NCI-H460 (cell line): ENCODE measurements at places on chromosomes 12 and 14.

DNA sequence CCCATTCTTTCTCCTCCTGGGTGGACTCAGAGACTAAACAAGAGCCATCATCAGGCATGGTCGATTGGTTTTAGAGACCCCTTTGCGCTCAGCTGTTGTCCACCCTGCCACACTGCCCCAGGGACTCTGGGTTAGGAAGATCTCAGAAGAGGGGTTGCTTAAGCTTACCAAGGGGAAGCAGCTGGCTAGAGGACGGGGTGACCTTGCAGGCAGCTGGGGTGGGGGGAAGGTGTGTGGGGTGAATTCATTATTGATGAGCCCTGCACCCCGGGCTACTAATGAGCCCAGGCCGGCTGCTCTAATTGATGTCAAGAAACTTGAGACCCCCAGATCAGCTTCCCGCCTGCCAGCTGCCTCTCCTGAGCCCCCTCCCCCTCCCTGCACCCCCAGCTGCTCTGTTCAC is 8.7 kb upstream of the ZNF385A start:
- DNase-seq: no peak

DNA sequence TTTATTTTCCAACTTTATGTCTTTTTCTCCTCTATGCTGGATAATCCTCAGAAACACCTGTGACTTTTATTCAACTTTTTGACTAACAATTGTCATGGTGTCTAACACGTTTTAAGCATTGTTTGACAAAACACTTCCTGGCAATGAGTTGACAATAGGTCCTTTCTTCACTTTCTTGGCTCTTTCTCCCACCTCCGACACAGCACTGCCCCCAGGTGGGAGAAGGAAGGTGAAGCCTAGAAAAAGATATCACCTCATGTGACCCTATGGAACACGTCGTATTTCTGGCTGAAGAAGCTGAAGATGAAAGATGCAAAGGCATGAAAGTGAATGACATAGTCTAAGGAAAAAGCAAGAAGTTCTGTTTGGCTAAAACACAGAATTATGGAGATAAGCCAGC is 430.0 kb downstream of the ETNK1 start:
- DNase-seq: peak; percentile 6

DNA sequence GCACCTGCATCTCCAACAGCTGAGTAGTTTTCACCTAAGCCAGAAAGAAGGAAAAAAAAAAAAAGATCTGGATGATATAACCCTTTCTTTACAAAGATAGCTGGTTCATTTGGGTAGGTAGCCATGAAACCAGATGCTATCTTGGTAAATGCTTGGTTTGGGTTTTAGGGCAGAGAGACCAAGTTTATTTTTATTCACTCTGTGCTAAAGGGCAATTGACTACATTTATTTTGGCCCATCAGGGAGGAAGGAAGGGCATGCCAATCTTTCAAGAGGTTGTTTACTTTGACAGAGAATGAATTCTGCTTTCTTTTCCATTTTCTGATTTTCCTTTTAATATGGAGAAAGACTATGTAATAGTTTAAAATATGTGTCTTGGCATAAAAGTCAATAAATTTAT is 91.0 kb downstream of the NTN4 start:
- no peak for DNase-seq

- DNase-seq: peak; percentile 40
Measured at GRCh38 chr14:74491956-74492775, 939 bp downstream of the NPC2 start.

- peak; percentile 59 for DNase-seq
Measured at GRCh38 chr12:60266381-60266852, 670.6 kb downstream of the SLC16A7 start.

GRCh38 chr14:74630881-74631690 is 19.0 kb upstream of the LTBP2 start:
- no peak for DNase-seq

GRCh38 chr12:94900496-94900895 is 103.0 kb downstream of the NDUFA12 start:
- DNase-seq: no peak

DNA sequence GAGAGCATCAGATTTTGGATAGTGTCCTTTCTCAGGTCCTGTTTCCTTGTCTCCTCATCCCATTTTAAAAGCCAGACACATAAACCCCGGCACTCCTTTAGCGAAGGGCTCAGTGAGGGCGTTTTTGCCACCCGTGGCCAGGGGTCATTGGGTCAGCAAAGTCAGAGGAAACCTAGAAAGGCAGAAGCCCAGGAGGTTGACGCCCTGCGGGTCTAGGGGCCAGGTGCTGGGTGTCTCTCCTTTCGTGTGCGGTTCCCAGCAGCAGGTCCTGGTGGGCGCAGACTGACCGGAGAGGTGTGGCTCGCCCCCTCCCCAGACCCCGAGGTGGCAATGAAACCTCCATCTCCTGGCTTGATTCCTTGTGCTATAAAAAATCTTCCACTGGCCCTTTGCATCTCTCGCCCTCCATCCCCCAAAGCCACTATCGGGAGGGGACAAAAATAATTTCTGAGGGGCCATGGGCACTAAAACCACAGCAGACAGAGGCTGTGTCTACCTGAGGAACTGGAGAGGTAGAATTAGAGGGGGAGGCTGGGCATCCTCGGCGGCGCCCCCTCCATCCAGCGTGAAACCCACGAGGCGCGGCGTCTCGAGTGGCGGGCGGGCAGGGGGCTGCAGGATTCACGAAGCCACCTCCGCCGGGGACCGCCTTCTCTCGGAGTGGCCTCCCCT is 858 bp upstream of the FRMD6 start:
- no peak for DNase-seq

GRCh38 chr14:77609922-77610321 is 6.5 kb downstream of the SPTLC2 start:
- DNase-seq: no peak

GRCh38 chr12:15011162-15011561 is 38.3 kb downstream of the PDE6H start:
- DNase-seq: no peak

GRCh38 chr12:101087920-101088319 is 122.1 kb downstream of the SLC5A8 start:
- no peak for DNase-seq

- no peak for DNase-seq
Measured at GRCh38 chr12:51189790-51190355, 16.9 kb upstream of the TFCP2 start.

DNA sequence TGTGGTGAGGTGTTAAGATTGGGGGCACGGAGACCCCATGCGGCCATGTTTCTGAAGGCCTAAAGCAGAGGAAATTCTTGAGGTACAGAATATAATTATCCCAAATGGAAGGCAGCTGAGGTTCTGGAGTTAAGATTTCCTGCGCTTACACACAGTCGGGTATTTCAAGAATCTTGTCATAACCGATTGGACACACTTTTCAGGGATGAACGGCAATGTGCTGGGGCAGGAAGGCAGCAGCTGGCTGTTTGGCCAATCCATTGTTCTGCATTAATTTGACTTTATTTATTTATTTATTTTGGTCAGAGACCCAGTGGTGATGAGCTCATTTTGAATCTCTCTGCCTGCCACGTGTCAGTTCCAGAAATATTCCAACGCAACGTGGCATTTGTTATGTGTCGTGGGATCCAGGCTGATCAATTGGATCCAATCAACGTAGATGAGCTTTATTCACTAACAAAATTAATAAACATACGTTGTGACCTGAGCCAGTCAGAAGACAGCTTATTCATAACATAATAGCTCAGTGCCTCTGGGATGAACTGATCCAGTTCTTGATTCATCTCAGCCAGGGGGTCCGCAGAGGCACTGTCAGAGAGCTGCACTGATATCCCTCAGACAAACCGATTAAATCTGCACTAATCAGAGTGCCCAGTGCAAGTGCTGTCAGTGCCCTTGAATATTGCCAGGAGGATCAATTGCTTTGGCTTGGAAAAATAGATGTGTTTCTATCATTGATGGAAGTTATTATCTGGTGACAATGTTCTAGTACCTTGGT is 181.0 kb downstream of the KTN1 start:
- no peak for DNase-seq

GRCh38 chr12:6968426-6968825 is 2.0 kb downstream of the PHB2 start:
- DNase-seq: no peak

GRCh38 chr14:93954900-93955849 is 21.2 kb downstream of the ASB2 start:
- no peak for DNase-seq

- DNase-seq: no peak
Measured at GRCh38 chr12:92558215-92558773, 144.5 kb upstream of the PLEKHG7 start.

DNA sequence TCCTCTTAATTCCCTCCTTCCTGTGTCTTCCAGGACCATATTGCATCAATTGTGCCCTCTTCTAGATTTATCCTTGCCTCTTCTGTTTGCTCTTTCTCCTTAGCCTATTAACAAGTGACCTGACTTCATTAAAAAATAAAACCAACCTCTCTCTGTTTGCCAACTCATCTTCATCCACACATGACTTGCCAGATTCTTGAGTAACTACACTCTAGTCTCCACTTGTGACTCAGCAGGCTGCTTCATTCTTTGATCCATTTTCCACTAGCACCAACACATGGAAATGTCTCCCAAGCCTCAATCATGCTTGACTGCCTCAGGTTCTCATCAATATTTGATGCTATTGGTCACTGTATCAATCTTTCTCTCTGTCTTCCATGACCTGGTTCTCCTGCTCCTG is 492.4 kb upstream of the TMPO start:
- DNase-seq: no peak

DNA sequence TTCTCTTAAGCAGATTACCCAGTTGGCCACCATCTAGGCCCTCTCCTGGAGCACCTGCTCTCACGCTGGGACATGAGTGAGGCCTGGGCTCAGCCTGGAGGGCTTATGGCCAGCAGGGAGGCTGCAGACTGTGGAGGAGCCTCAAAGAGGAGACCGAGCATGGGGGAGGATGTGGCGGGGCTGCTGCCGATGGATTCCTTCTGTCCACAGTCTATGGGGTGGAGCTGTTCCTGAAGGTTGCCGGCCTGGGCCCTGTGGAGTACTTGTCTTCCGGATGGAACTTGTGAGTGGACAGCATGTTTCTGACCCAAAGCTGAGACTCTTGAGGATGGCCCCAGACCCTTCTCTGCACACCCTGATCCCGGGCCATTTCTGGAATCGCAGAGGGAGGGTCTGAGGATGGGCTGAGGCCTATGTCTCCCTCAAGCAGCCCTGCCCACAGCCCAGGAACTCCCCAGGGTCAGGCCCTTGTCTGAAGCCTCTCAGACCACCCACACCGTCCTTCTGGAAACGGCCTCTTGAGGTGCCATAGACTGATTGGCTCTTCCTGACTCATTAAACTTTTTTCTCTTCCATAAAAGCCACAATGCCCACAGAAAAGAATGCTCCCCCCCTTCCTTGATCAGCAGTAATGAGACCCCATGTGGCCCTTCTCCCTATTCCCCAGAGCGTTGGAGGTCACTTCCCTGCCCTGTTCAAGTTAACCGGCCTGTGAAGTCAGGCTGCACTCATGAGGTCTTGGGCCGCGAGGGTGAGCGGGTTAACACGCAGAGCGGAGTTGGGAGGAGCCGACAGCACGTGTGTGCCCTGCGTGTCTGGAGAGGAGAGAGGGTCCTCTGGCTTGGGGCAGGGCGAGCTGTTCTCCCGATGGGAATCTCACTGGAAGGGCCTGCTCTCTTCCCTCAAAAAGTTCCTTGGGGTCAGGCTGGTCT is 49.0 kb downstream of the SLC8B1 start:
- no peak for DNase-seq

GRCh38 chr12:131738196-131738595 is 27.3 kb downstream of the SFSWAP start:
- DNase-seq: no peak
